GM19239 (cell line): ENCODE measurements at places on chromosomes 3 and 15.

GRCh38 chr3:142850395-142851023 lies 38.4 kb downstream of the PCOLCE2 start:
- DNase-seq, result no peak

DNA sequence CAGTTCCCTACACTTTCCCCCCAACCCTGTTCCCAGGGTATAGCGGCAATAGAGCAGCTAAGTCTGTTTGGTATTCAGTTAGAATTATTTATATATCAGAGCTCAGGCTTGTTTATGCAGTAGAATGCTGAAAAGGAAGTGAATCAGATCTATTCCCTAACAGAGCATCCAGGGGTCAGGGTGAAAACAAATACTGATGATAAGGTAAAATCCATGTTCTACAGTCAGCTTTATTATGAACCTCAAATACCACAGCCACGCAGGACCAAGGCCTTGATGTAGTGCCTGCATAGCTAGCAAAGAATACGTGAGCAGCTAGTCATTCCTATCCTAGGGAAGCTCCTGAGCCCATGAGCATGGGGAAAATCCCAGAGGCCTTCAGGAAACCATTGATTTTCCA lies 229.7 kb upstream of the ICE2 start:
- no peak for DNase-seq

GRCh38 chr3:195397524-195397923 lies 45.3 kb downstream of the ACAP2 start:
- no peak for DNase-seq

DNA sequence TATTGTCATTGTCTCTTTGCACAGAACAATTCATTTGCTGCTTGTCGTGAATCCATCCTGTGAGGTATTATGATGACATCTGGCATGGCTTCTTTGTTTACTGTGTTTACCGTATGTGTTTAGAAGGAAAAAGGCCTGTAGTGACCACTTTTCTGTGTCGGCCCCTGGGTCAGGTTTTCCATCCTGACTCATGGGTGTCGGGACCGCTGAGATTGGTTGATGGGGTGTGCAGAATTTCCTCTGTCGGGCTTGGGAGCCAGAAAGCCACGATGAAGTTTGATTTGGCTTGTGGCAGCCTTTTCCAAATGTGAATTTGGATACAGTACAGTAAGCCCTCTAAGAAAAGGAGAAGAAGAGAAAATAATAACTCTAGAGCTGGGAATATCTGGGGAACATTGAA lies 113.5 kb downstream of the FNDC3B start:
- DNase-seq, result no peak

DNA sequence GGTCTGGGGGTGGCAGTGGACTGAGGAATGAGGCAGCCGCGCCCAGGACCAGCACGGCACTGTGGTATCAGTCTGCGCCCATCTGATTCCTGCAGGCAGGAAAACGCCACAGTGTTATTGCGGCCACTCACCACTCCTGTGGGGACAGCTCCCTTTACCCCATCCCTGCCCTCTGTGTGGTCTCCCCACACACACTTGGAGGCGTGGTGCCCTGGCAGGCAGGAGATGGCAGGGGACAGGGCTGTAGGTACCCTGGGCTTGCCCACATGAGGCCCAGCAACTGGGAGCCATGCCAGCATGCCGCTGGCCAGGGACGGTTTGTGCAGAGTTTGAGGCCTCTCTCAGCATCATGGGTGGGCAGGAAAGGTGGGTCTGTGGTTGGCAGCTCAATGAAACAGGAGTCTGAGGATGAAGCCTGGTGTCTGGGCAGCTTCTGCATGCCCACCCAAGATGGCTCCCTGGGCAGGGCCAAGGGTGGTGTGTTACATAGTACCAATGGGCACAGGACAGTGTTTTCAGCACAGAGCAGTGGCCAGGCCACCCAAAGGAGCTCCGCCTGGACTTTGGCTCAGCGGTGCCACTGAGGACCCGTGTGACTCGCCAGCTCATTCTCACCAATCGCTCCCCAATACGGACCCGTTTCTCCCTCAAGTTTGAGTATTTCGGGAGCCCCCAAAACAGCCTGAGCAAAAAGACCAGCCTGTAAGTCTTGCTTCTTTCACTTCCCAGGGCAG lies 27.2 kb downstream of the ACAA1 start:
- DNase-seq, result no peak

GRCh38 chr3:99249627-99250026 lies 348.1 kb upstream of the DCBLD2 start:
- no peak for DNase-seq

GRCh38 chr3:139307601-139308555 lies 35.9 kb upstream of the MRPS22 start:
- no peak for DNase-seq

DNA sequence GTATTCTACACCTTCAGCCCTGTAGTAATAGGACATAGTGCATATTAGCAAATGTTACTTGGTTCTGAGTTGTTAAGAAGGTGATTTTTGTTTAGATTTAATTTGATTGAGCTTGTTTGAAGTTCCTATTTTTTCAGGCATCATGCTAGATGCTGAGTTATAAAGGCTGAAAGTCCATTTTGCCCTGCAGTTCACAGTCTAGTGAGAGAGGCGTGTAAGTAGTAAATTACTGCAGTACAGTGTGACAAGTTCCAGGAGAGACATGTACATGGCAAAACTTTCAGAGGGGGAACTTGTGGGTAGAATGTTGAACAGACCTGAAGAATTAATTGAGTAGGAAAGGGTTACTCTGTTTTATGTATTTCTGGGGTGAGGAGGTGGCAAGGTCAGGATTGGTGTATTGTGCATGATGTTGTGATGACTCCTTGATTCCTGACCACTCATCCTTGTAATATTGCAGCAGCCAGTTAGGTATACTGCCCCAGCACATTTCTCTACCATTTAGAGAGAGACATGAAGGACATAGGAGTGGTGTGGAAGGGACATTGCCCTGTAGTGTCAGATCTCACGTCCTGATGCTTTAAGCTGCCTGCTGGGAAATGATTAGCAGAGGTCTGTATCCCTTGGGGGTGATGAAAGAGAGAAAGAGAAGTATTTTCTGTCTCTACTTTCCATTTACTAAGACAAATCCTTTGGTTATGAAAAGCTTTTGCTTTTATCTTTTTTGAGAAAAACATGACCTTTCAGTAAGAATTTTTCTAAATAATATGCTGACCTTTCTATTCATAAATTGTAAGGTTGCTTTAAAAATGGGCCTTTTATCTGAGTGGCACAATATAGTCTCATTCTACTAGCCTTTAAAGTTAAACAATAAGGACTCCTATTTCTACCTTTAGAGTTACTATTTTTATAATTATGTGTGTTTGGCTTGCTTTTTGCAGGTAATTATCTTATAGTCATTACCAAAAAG lies 16.9 kb downstream of the SACM1L start:
- no peak for DNase-seq

DNA sequence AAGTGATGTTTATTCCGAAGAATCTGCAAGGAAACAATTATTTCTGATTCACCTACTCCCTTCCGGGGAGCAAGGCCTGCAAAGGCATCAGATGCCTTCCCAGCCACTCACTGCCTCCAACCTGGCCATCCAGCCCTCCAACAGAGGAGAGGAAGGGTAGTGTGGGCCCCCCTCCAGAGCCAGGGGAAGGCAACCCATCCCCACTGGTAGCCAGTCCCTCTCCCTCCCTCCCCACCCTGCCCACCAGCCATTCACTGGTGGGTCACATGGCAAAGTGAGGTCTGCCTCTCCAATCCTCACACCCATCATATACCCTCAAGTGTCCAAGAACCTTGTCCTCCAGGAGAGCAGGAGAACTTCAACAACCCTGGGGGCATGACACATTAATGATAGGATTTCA lies 2.4 kb upstream of the VIPR1 start:
- DNase-seq, result no peak

- no peak for DNase-seq
Measured at GRCh38 chr3:141476033-141476432, 10.8 kb upstream of the RASA2 start.

GRCh38 chr15:96408591-96409183 lies 78.2 kb downstream of the NR2F2 start:
- no peak for DNase-seq

DNA sequence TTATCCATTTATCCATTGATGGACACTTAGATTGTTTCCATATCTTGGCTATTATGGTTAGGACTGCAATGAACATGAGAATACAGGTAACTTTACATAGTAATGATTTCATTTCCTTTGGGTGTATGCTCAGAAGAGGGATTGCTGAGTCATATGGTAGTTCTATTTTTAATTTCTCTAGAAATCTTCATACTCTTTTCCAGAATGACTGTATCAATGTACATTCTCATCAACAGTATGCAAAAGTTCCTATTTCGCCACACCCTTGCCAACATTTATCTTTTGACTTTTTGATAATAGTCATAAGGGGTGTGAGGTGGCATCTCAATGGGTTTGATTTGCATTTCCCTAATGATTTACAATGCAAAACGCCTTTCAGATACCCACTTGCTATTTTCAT lies 6.2 kb upstream of the NIPA1 start:
- DNase-seq, result no peak

DNA sequence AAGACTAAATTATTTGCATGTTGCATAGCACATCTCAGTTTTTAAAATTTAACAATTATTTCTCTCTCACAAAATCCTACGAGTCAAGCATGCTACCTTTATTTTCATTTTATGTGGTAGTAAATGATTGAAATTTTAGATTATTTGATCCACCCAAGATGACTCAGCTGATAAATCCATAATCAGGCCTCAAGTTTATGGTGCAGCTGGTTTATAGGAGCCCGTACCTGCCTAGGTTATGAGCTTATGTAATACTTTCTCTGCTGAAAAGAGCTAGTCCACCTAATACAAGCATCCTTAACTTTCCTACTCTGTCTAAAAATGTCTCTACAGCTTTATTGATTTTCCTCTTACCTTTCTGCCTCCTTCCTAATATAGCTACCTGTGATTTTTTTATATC lies 41.2 kb downstream of the SLC2A2 start:
- DNase-seq, result no peak

DNA sequence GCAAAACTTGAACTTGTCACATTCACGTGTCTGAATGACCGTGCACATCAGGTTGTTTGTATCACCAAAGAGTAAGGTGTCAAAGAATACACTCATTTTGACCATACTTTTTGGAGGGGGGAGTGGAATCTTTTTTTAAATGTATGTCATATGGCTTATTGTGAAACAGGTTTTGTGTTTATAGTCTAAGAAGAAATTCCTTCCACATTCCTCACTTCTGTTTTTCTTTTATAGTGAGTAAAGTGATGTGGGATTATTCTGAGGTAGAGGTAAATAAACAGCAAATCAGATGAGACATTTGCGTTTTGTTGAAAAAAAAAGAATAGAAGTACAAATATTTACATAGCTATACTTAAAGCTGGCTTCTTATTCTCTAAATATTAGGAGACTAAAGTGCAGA lies 33.0 kb downstream of the SRP14 start:
- DNase-seq, result no peak

- DNase-seq, result no peak
Measured at GRCh38 chr3:169591983-169592644, 71.4 kb downstream of the MECOM start.

GRCh38 chr3:186886202-186886981 lies 43.9 kb downstream of the ADIPOQ start:
- DNase-seq, result no peak

DNA sequence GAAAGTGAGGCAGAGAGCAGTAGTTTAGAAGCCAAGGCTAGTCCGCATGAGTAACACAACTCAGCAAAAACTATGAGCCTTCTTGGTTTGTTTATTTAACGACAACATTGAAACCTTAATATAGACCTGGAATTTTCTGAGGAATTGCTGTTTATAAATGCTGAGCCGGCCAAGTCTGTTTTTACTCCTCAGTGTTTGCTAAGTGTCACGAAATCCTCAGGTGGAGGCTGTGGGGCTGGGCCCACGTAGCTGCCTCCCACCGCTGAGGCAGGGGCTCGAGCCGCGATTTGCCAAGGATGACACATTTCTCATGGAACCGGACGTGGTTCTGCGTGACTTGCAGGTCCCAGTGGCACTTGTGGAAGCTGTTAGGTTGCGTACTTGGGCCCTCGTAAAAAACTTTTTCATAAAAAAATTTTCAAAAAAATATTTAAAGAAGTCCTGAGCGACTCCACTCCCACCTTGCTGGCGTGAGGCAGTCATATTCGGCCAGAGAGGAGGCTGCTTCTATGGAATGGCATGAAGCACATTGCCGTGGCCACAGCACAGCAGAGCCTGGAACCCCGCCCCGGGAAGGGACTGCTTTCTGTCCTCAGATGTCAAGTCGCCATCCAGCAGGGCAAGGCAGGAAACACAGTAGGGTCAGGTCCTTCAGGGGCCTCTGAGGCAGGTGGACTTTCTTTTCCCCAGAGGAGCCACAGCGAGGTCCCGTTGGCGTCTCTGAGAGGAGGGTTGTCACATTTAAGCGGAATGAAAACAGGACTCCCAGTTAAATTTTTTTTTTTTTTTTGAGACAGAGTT lies 64.8 kb upstream of the PCSK6 start:
- no peak for DNase-seq

GRCh38 chr15:70802629-70803028 lies 39.3 kb upstream of the UACA start:
- no peak for DNase-seq

- DNase-seq, result no peak
Measured at GRCh38 chr15:32104061-32104995, 74.0 kb downstream of the CHRNA7 start.

DNA sequence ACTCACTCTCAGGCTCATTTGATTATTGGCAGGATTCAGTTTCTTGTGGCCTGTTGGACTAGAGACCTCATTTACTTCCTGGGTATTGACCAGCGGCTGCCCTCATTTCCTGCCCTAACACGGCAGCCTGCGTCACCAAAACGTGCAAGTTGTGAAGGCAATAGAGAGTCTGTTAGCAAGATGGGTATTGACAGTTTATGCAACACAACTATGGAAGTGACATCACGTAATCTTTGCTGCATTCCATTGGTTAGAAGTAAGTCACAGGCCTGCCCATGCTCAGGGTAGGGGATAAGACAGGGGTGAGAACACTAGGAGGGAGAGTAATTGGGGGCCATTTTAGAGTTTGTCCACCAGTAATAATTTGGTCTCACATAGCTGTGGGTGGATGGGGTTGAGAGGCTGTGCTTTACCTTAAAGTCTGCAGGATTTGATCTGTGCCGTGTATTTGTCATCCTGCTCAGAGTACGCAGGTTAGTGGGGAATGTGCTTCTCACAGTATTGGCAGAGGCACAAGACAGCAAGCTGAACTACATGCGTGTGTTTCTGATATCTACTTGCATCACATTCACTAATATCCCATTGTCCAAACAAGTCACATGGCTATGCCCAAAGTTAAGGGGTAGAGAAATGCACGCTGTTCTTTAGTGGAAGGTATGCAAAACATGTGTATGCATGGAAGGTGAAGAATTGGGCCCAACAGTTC lies 83.3 kb downstream of the EDEM1 start:
- DNase-seq, result no peak

GRCh38 chr15:78082106-78082742 lies 4.7 kb upstream of the TBC1D2B start:
- DNase-seq, result no peak

- DNase-seq, result no peak
Measured at GRCh38 chr3:169764312-169764881, 463 bp downstream of the TERC start.

GRCh38 chr3:128198313-128198712 lies 45.0 kb downstream of the EEFSEC start:
- DNase-seq, result no peak

- DNase-seq, result no peak
Measured at GRCh38 chr3:7203969-7204847, 343.3 kb downstream of the GRM7 start.

- DNase-seq, result no peak
Measured at GRCh38 chr15:39494462-39494861, 86.4 kb upstream of the THBS1 start.
